ENCODE measurements at places on chromosomes 11 and 22. TPM values are rescaled to one million over a fixed set of nuclear protein-coding genes. Genes with fewer than 3 reads are reported as not detected.

GRCh38 chr22:30855677-30856518 lies 112.7 kb downstream of the MORC2 start:
- no peaks in the 10 kb centered on the region for H3K36me3 ChIP-seq
- DNase-seq: no peak

GRCh38 chr11:133081020-133081419 lies 451.3 kb downstream of the OPCML start:
- peaks cover 4% of the 10 kb centered on the region for H3K27me3 ChIP-seq
- H3K4me1 ChIP-seq: peaks cover 4% of the 10 kb centered on the region
- DNase-seq: no peak
- H3K27ac ChIP-seq: no peak overlapping the region
- H3K36me3 ChIP-seq: no peaks in the 10 kb centered on the region

- H3K27me3 ChIP-seq: no peaks in the 10 kb centered on the region
- no peaks in the 10 kb centered on the region for H3K4me1 ChIP-seq
- no peak overlapping the region for H3K27ac ChIP-seq
- no peak for DNase-seq
- H3K4me3 ChIP-seq: no peak overlapping the region
Measured at GRCh38 chr11:123505546-123506299, 75.7 kb downstream of the GRAMD1B start.

DNA sequence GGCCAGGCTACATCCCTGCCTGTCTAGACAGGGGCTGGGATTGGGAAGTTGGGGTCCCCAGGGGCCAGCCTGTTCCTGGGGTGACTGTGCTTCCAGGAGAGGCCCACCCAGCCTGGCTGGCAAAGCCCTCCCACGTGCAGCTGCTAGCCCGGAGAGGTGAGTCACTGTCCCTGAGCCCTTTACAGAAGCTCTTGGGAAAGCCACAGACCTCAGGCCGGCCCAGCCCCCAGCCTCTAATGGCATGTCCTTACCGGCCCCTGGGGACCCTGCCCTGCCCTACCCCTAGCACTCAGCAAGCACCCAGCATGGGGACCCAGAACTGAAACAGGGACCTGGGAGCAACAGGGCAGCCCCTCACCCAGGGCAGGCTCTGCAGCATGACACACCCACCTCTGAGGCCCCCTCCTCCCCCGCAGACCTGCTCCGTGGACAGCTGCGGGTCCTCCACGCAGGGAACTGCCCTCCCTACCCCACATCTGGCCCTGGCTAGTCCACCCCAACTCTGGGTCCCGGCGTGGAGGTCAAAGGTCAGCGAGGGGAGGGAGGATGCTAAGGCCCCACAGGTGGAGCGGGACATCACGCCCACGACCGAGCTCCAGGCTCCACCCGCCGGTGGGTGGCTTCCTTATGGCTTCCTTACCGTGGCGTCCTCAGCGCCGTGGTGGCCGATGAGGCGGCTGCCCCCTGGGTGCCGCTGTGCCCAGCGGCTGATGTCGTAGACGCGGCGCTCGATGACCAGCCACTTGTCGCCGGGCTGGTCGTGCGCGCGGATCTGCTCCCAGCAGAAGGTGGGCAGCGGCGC lies 615 bp downstream of the FADS3 start:
- H3K36me3 ChIP-seq: no peaks in the 10 kb centered on the region
- H3K27ac ChIP-seq: peak overlapping the region; percentile 16
- H3K27me3 ChIP-seq: no peaks in the 10 kb centered on the region
- H3K4me1 ChIP-seq: peaks cover 20% of the 10 kb centered on the region

DNA sequence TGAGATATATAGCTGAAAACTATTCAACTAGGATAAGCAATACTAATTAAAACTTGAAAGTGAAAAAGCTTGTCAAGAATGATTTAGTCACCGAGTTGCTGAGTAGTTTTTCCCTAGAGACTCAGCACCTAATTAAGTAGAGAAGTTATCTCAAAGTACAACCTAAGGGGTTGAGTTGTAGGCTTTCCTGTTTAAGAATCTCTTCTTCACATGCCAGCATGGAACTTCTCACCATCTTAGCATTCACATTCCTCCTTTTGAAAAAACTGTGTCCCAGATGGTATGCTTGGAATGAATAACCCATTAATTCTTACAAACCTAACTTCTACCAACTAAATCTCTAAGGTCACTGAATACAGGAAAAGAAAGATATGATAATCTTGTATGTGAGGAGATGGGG lies 303.3 kb upstream of the ZC3H12C start:
- no peaks in the 10 kb centered on the region for H3K4me1 ChIP-seq
- no peak overlapping the region for H3K4me3 ChIP-seq
- H3K27me3 ChIP-seq: no peaks in the 10 kb centered on the region
- no peaks in the 10 kb centered on the region for H3K36me3 ChIP-seq
- no peak overlapping the region for H3K27ac ChIP-seq

DNA sequence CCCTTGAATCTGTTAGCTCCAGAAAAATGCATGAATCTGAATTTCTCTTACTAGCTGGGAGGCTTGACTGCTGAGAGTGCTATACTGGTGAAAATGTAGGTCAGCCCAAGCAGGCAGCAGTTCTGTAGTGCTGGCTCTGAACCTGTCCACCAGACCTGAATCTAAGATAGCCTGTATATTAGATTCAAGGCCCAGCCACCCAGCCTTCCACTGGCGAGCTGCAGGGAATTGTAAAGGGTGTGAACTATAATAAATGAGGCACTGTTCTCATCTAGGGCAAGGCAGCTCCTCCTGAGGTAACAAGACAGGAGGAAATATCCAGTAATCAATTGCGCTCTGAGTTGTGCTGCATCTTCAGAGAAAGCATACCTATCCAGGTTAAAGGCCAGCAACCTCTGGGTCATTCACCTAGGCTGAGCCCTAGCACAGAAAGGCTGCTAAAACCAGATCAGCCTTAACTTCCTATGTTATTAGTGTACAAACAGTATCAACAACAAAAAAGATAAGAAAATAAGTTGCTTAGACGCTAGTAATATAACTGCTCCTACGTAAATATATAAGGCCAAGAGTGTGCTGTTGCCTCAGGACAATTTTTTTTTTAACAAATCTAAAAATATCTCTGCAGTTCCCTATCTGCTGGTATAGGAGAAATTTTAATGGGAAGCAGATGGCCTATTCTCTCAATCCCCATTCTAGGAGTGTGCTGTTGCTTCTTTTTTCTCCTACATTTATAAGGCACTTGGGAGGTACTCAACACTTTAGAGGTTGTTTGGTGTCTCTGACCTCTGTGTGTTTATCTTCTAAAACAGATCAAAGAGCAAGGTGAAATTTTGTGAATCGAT lies 63.0 kb downstream of the RELT start:
- DNase-seq: no peak
- H3K27me3 ChIP-seq: no peaks in the 10 kb centered on the region
- H3K4me1 ChIP-seq: no peaks in the 10 kb centered on the region
- H3K4me3 ChIP-seq: no peak overlapping the region
- no peaks in the 10 kb centered on the region for H3K36me3 ChIP-seq

DNA sequence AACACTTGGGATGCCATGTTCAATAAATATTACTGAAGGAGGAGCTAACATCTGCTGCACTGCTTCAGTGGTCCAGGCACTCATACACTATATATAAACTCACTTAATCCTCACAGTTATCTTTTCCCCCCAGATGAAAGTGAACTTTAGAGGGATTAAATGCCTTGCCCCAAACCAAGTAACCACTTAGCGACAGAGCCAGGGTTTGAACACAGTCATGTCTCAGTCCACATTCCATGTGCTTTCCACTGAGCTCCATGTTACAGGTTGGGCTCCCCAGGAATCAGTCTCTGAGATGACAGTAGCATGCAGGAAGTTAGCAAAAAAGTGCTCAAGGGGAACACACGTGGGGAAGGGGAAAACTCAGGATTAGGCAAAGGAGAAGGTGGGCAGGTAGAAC lies 59.3 kb downstream of the ENDOD1 start:
- H3K4me3 ChIP-seq: no peak overlapping the region
- peaks cover 37% of the 10 kb centered on the region for H3K4me1 ChIP-seq
- H3K27ac ChIP-seq: no peak overlapping the region
- no peaks in the 10 kb centered on the region for H3K27me3 ChIP-seq
- no peaks in the 10 kb centered on the region for H3K36me3 ChIP-seq

DNA sequence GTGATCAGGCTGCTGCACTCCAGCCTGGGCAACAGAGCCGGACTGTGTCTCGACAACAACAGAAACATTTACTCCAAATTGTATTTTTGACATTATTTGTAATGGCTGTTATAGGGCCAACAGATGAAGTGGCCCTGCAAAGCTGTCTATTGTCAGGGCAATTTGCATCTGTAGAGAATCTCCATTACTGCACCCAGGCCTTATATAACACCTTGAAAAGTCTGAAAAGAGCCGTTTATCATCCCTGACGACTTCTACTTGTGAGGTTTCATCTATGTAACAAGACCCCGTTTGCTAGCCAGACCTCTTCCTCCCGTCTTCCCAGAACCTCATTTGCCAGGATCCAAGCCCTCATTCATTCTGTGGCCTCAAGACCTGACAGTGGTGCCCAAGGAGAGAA lies 9.1 kb upstream of the CTTN start:
- H3K27ac ChIP-seq: no peak overlapping the region
- no peak overlapping the region for H3K4me3 ChIP-seq
- H3K4me1 ChIP-seq: no peaks in the 10 kb centered on the region
- DNase-seq: no peak
- peaks cover 5% of the 10 kb centered on the region for H3K36me3 ChIP-seq

- no peak overlapping the region for H3K4me3 ChIP-seq
- H3K36me3 ChIP-seq: no peaks in the 10 kb centered on the region
- H3K27me3 ChIP-seq: no peaks in the 10 kb centered on the region
Measured at GRCh38 chr11:85180528-85180927, 446.6 kb downstream of the DLG2 start.

- no peaks in the 10 kb centered on the region for H3K4me1 ChIP-seq
- no peak overlapping the region for H3K4me3 ChIP-seq
- DNase-seq: no peak
- peaks cover 4% of the 10 kb centered on the region for H3K36me3 ChIP-seq
- no peaks in the 10 kb centered on the region for H3K27me3 ChIP-seq
- H3K27ac ChIP-seq: no peak overlapping the region
Measured at GRCh38 chr11:34890812-34891211, 25.4 kb downstream of the APIP start.

DNA sequence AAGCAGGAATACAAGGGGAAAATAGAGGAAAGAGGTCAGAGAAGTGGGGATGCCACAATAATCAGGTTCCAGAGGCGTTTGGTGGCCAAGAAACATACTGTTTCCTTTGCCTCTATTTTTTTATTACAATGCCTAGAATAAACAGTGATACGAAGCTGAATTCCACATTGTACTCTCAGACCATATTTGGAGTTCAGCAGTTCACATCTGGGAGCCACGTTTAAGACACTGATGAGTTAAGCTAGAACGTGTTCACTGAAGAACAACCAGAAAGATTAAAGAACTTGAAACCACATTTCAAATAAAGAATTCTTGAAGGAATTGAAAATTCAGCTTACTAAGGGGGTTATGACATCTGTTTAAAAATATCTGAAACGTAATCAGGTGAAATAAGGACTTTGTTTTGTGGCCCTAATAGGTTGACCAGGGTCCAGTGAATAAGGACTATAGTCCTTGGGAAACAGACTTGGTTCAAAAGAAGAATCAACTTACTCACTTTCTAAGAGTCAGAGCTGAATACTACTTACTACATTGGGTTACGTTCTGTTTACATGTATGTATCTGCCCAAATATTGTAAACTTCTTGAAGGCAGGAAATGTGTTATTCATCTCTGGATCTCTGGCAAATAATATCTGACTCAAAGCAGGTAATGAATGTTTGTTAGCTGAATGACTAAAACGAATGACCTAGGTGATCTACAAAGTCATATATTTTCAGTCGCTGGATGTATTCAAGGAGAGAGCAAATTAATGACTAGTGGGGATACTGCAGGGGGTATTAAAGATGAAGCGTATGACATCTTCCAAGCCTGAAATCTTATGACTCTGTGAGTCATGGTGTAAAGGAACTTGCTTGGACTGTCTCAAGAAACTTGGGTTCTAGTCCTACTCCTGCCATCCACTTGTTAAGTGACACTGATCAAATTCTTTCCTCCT lies 247.0 kb upstream of the NARS2 start:
- DNase-seq: no peak
- no peak overlapping the region for H3K27ac ChIP-seq
- H3K4me3 ChIP-seq: no peak overlapping the region
- no peaks in the 10 kb centered on the region for H3K27me3 ChIP-seq
- H3K4me1 ChIP-seq: no peaks in the 10 kb centered on the region

- no peaks in the 10 kb centered on the region for H3K27me3 ChIP-seq
- no peaks in the 10 kb centered on the region for H3K36me3 ChIP-seq
- H3K27ac ChIP-seq: no peak overlapping the region
- no peak for DNase-seq
- no peaks in the 10 kb centered on the region for H3K4me1 ChIP-seq
- H3K4me3 ChIP-seq: no peak overlapping the region
Measured at GRCh38 chr11:93005239-93005638, 35.8 kb downstream of the MTNR1B start.

GRCh38 chr11:70207531-70208131 lies 4.5 kb downstream of the FADD start:
- H3K4me1 ChIP-seq: peaks cover 32% of the 10 kb centered on the region
- H3K4me3 ChIP-seq: no peak overlapping the region

DNA sequence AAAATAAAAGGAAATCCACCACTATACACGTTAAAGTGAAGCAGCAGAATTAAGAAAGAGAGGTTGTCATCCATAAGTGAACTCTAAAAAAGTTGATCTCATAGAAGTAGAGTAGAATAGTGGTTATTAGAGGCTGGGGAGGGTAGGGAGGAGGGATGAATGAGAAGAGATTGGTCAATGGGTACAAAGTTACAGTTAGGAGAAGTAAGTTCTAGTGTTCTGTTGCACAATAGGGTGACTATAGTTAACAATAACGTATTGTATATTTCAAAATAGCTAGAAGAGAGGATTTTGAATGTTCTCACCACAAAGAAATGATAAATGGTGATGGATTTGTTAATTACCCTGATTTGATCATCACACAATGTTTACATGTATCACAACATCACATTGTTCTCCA lies 72.0 kb downstream of the CD82 start:
- H3K27me3 ChIP-seq: peaks cover 6% of the 10 kb centered on the region
- no peak overlapping the region for H3K4me3 ChIP-seq
- no peaks in the 10 kb centered on the region for H3K36me3 ChIP-seq
- no peak for DNase-seq
- H3K27ac ChIP-seq: no peak overlapping the region

OR2AT4 gene
- not detected for total RNA-seq

CYP2D6 gene
- total RNA-seq: 3.9 TPM

OR51I1 gene
- not detected for total RNA-seq

SYT13 gene
- total RNA-seq: not detected
